ENCODE measurements at places on chromosomes 11 and 22. TPM values are rescaled to one million over a fixed set of nuclear protein-coding genes. Genes with fewer than 3 reads are reported as not detected.

GAL3ST1 gene
- 8.0 TPM for total RNA-seq

HTR3B gene
- not detected for total RNA-seq

OTOG gene
- not detected for total RNA-seq

GPHA2 gene
- total RNA-seq, result not detected

ROM1 gene
- total RNA-seq, result 5.0 TPM

NEAT1 gene
- 161 TPM for total RNA-seq

SLC29A2 gene
- 3.1 TPM for total RNA-seq

OR52I2 gene
- not detected for total RNA-seq

LARGE1 gene
- 5.9 TPM for total RNA-seq

SCGB2A2 gene
- not detected for total RNA-seq

DDX17 gene
- 88.3 TPM for total RNA-seq

SMIM35 gene
- not detected for total RNA-seq

SAA4 gene
- not detected for total RNA-seq

CHRNA10 gene
- total RNA-seq, result 0.78 TPM

MRGPRX3 gene
- total RNA-seq, result not detected

ZP1 gene
- total RNA-seq, result 0.09 TPM

PDGFD gene
- total RNA-seq, result 7.7 TPM

POTEH gene
- not detected for total RNA-seq

DGCR6 gene
- 0.63 TPM for total RNA-seq

IL17REL gene
- not detected for total RNA-seq

HOATZ gene
- total RNA-seq, result not detected

APOL3 gene
- total RNA-seq, result 0.10 TPM

MYOD1 gene
- not detected for total RNA-seq

DBX1 gene
- total RNA-seq, result not detected

CCDC188 gene
- not detected for total RNA-seq

FAT3 gene
- 0.23 TPM for total RNA-seq

TMA7B gene
- not detected for total RNA-seq

CDKN1C gene
- 0.74 TPM for total RNA-seq

SULT4A1 gene
- total RNA-seq, result not detected

BEST1 gene
- total RNA-seq, result 2.5 TPM

TUT1 gene
- 14.0 TPM for total RNA-seq

BTBD18 gene
- total RNA-seq, result not detected

MMP1 gene
- total RNA-seq, result 0.84 TPM

ANGPTL5 gene
- total RNA-seq, result 0.05 TPM

C22orf15 gene
- not detected for total RNA-seq

OR51I2 gene
- not detected for total RNA-seq

WEE1 gene
- 19.9 TPM for total RNA-seq

CATSPERZ gene
- total RNA-seq, result 3.2 TPM

TMEM218 gene
- 21.8 TPM for total RNA-seq

MUC6 gene
- total RNA-seq, result not detected

APOA1 gene
- total RNA-seq, result 0.16 TPM

APOL1 gene
- total RNA-seq, result 9.3 TPM

C11orf98 gene
- total RNA-seq, result 125 TPM

CHCHD10 gene
- 73.8 TPM for total RNA-seq

MCAM gene
- 11.8 TPM for total RNA-seq

BACE1 gene
- total RNA-seq, result 8.4 TPM

CD6 gene
- 0.15 TPM for total RNA-seq

All from A549 treated with CORT108297 at 1 μM for 4 hours (cell line).